Activated gamma-delta T cell treated with Interleukin-2 at 50 U/mL for 16 hours (primary cell): ENCODE measurements at places on chromosomes 3 and 15.

DNA sequence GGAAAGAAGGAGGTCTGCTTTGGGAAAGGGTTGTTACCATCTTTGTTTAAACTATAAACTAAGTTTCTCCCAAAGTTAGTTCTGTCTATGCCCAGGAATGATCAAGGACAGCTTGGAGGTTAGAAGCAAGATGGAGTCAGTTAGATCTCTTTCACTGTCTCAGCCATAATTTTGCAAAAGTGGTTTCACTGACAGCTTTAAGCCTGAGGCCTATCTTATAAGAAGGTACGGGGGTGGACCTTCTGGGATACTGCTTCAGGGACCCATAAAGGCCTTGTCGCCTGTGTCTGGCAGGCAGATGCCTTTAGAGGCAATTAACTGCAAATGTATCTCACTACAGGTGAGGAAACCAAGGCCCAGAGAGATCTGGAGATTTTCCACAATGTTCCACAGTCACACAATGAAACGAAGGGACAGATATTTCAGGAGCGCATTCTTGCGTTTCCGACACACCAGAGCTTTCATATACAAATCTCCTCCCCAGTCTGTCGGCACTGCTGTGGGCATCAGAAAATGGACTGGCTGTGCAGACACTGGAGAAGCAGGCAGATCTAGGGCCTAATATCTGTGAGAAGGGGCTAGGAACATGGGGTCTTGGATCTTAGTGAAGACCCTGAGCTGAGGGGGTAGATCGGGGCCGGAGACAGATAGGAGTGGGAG is 169.5 kb upstream of the SMAD3 start:
- DNase-seq = no peak

GRCh38 chr3:61927332-61927731 is 366.0 kb downstream of the PTPRG start:
- DNase-seq = no peak

GRCh38 chr3:24182756-24183155 is 237.7 kb downstream of the NR1D2 start:
- no peak for DNase-seq

DNA sequence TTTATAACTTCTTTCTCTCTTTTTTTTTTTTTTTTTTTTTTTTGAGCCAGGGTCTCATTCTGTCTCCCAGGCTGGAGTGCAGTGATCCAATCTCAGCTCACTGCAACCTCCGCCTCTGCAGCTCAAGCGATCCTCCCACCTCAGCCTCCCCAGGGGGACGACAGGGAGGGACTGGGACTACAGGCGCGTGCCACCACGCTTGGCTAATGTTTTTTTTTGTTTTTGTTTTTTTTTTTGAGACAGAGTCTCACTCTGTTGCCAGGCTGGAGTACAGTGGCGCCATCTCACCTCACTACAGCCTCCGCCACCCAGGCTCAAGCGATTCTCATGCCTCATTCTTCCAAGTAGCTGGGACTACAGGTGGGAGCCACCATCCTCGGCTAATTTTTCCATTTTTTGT is 17.7 kb upstream of the PRKCI start:
- DNase-seq = no peak

DNA sequence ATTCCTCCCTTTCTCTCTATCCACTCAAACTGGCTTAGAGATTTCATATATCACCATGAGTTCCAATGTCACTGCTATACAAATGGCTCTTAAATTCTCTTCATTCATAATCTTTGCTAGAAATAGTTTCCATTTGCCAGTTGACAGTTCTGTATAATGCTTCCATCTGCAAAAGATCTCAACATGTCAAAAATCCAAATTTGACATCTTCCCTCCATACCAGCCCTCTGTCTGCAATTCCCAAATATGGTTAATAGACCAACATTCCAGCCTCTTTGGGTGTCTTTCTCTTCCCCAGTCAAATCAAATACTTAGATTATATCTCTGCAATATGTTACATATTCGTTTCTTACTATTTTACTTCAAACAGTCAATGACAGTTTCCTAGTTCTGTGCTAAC is 64.2 kb upstream of the SERPINI2 start:
- DNase-seq = no peak
